Stimulated activated CD4-positive, alpha-beta T cell treated with anti-CD3 and anti-CD28 coated beads, TNF-alpha, amount 100 ng/mL, for 4 hours (primary cell): ENCODE measurements at places on chromosomes 1 and 21.
A peak's percentile ranks its signal among the peaks of the same experiment; 100 is the strongest.

DNA sequence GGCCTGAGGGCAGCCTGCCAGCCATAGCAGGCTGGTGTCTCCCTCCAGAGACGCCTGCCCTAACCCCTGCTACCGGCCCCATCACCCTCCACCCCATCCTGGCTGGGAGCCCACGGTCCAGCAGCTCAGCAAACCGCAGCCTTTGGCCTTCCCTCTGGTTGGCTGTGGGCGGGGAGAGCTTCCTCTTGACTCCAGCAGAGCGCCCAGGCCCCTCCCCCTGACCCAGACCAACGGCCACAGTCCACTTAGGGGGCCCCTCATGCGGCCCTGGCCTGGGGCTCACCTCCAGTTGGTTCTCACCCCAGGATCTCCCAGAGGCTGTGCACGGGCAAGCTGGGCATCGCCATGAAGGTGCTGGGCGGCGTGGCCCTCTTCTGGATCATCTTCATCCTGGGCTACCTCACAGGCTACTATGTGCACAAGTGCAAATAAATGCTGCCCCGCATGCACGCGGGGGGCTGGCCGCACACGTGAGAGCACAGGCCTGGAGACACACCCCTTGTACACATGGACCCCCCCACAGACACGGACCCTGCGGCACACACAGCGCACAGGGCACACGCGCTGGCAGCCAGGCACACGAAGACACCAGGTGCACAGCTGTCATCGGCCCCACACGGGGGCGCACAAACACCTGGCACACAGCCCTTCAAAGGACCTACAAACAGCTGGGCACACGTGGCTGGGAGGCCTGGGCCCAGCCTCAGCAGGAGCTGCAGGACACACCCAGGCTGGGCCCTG lies 3.1 kb downstream of the SMIM1 start:
- DNase-seq: peak; percentile 28

DNA sequence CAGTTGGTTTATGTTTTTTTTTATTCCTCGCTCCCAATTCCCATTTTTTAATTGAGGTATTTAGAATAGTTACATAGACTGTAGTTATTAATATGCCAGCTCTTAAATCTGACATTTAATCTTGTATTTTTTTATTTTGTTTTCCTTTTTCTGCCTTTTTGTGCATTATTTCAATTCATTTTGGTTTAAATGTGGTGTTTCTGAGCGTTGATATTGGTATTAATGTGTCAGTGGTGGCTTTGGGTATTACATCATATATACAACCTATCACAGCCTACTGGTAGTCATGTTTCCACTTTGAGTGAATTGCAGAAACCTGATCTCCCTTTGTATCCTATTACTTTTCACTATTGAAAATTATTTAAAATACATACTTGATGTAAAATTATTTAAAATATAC lies 1027.3 kb downstream of the KCNT2 start:
- DNase-seq: no peak

GRCh38 chr1:15431571-15431948 lies 6.7 kb upstream of the CTRC start:
- DNase-seq: no peak

GRCh38 chr1:159505676-159506075 lies 30.1 kb downstream of the OR10J5 start:
- DNase-seq: no peak
